ENCODE measurements at places on chromosomes 7 and 10.

DNA sequence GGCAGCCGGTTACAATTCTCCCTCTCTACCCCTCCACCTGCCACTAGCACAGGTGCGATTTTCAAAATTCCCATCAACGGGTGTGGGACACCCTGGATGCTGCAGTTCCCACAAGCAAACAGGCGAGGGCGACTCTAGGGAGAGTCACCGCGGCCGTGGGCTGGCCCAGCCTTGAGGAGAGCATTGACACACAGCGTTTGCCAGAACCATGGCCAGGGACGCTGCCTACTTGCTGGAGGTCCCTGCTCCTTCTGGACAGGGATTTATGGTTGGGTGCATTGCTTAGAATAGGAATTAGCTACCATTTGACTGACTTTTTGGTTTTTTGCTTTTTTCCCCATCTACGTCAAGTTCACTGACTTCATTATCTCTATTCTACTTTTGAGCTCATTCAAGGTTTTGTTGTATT lies 19.0 kb upstream of the CLDN4 start:
- peak; percentile 43 for DNase-seq

GRCh38 chr10:69716711-69717560 lies 84.8 kb upstream of the COL13A1 start:
- DNase-seq: peak; percentile 39

- DNase-seq: no peak
These were observed 588.6 kb upstream of the MKI67 start for GRCh38 chr10:128714644-128715415.

GRCh38 chr7:5467645-5468044 lies 44.0 kb upstream of the TNRC18 start:
- DNase-seq: no peak

DNA sequence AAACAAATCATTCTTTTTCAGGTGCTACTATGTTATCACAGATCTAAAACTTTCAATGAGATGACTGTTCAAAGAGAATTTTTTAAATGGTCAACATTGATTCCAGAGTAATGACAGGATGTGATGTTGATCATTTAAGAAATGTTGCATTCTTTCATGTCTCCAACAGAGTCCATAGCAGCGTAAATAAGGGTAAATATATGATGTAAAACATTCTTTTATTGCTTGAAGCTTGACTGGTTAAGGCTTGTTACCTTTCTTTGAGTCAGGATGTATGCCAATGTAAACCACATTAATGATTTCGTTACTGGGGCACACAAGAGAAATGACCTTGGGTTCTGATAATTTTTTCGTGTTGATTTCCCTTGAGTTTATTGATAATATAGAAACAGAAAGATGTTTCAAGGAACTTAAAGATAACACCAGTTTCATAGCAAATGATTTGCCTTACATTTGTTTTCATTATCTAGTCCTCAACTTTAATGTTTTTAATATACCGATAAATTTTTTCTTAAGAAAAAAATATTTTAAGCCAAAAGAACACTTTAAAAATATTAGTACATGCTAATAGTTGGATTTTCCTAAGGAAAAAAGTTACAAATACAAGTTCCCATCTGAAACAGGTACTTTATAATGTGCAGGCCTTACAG lies 3.5 kb downstream of the STK17A start:
- no peak for DNase-seq

DNA sequence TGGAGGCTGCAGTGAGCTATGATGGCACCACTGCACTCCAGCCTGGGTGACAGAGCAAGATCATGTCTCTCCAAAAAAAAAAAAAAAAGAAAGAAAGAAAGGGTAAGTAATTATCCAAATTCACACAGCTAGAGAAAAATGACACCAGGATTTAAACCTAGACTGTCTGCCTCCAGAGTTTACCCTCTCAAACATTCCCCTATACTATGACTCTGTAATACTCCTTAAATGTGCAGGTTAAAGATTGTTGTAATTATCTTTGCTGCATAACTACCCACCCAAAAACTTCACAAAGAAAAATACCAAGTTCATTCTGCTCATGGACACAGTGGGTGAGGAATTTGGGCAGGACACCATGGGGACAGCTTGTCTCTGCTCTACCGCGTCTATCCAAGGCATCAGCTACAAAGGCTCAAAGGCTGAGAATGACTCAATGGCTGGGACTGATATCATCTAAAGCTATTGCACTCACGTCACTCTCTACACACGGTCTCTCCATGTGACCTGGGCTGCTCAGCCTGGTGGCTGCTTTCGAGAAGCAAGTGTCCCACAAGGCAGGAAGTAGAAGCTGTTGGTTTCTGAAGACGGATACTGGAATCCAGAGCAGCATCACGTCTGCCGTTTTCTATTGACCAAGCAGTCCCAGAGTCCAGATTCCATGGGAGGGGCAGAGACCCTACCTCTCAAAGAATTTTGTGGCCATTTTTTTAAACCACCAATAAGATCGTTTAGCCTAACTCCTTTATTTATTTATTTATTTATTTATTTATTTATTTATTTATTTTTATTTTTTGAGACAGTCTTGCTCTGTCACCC lies 185.7 kb upstream of the AUTS2 start:
- DNase-seq: peak; percentile 7

DNA sequence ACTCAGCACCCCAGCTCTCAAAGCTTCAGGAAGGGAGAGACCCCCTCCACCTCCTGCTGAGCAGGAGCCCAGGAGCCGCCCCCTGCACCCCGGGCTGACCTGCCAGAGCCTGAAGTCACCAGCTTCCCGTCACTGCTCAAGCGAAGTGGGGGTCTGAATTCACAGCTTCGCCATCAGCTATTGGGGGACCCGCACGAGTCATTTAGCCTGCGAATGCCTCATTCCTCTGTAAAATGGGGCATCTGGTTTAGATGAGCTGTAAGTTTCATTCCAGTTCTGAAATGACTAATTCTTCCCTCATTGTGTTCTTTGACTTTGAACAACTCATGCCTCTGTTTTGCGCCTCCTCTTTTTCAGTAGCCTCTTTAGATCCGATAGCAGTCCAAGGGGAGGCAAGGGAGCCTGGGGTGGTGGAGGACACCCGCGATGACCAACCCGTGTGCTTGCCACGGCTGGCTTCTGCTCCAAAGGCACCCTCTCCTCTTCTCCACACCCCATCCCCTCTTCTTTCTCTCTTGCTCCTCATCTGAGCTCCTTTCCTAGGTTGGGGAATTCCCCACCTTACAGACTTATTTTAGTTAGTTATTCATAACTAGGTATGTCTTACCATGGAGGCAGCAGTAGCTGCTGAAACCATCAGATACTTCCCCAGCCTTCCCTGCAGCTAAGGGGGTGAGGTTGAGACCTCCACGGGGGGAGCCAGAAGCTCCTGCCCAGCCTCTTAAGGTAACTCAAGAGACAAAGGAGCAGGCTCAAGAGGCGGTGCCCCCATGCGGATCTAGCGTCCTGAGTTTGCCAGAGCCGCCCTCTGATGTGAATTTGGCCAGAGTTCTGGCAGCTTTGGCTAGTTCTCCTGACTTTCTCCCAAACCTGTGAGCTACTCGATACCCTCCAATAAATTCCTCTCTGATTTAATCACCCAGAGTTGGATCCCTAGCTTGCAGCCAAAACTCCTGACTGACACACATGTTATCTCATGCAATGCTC lies 47.7 kb downstream of the RBM17 start:
- DNase-seq: peak; percentile 54

DNA sequence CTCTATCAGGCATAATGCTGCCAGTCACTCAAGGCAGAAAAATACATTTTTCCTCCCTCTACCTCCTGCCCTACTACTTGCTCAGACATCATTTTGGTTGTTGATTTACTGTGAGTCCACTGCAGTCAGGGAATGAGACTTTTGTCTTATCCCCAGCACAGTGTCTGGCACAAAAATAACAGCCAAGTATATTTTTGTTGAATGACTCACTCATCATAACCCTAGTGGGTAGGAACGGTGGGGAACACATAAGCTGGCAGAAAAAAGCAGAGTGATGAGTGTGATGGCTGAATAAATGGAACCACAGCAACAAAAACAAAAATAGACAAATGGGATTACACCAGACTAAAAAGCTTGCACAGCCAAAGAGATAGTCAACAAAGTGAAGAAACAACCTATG lies 65.8 kb upstream of the LAMB4 start:
- DNase-seq: peak; percentile 11

GRCh38 chr10:52437205-52437646 lies 123.1 kb downstream of the DKK1 start:
- no peak for DNase-seq

DNA sequence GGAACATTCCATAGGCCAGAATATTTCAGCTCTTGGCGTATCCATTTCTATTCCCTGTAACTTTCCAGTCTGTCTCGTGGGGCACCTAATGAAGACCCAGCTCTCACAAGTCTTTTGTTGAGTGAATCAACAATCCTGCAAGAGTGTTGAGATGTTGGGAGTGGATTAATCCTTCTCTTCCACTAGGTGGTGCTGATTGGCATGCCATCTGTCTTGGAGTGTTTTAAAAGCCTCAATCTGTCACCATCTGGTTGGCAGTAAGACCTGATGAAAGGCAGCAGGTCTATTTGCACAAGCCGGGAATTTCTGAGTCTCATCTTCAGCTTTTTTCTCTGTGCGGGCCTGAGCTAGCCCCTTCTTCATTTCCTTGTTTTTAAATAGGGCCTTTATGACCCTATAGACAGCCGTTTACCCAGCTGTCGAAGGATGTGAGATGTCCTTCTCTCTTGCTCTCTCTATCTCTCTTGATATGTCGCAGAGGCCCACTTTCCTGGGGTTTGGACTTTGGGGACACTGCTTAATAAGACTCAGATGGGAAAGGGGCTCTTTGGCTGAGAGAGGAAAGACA lies 180.5 kb downstream of the ZNF365 start:
- peak; percentile 41 for DNase-seq

DNA sequence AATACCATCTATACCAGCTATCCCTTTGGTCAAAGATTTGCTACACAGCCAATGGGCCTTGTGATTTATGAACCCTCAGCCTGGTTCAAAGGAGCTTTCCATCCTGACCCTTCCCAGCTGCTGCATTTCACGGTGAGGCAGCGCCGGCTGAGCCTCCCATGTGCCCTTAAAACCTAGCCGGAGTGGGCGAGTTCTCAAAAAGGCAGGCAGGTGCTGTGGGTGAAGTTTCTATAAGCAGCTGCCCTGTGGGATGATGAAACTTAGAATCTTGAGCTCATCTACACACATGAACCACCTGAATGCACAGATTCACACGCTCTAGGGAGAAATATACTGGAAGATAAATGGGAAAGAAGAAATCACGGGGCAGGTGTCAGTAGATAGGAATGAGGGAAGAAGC lies 224.7 kb downstream of the MLLT10 start:
- no peak for DNase-seq

DNA sequence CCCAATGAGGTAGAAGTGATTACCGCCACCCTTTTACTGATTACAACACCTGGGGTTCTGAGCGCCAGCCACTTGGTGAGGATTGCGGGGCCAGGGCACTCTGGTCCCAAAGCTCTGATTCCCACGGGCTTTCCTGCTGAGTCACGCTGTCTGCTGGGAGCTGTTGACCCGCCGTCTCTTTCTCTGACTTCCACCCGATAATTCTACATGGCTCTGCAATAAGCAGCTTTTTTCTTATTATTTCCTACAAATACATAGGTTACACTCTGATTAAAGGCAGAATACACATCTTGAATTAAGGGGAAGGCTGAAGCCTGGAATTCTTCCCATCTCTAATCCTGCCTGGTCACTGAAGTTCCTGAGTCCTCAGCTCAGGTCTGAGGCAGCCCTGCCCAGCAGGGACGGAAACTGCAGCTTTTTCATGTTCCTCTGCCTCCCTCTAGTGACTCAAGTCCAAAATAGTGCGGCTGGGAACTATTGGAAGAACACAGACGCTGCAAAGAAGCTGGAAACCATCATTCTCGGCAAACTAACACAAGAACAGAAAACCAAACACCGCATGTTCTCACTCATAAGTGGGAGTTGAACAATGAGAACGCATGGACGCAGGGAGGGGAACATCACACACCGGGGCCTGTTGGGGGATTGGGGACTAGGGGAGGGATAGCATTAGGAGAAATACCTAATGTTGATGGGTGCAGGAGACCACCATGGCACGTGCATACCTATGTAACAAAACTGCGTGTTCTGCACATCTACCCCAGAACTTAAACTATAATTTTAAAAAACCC lies 178.3 kb downstream of the PRKCQ start:
- peak; percentile 85 for DNase-seq

DNA sequence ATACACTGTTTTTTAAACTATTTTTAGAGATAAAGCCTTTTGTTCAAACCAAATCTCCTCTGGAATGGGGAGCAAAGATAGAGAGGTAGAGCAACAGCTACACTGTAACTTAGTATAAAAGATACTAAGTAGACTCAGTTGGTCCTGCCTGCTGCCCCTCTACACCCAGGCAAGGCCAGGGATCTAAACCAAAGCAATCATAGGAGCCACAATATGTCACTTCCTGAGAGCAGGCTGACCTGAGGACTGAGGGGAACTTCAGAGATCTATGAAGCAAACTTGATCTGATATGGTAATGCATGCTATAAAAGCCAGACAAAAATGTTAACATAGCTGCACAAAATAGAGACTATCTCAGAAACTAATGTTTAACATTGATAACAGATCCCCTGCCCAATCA lies 7.0 kb upstream of the TRDMT1 start:
- no peak for DNase-seq

GRCh38 chr10:112434988-112435619 lies 11.6 kb downstream of the ZDHHC6 start:
- no peak for DNase-seq

DNA sequence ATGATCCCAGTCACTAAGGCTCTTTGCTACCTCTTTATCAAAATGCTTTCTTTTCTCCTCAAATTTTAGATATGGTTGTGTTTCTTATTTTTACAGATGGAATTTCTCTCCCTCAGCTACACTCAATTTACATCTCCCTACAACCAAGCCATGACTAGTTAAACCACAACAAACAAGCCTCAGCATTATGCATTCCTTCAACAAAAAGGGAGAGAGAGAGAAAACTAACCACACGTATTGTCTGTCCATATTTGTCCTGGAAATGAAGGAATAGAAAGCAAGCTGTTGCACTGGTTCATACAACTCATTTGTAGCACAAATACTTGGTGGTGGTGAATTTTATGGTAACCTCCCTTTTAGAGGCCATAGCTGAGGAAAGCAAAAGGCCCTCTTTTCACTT lies 286.4 kb downstream of the AHR start:
- DNase-seq: peak; percentile 11

GRCh38 chr10:119120413-119120867 lies 16.5 kb downstream of the DENND10 start:
- no peak for DNase-seq

GRCh38 chr10:86668297-86669165 lies at the start of gene LDB3:
Gene LDB3, plus strand, starts transcription at chr10:86668511. Its CDS starts 181 bp downstream, at chr10:86668692.
- peak; percentile 36 for DNase-seq

DNA sequence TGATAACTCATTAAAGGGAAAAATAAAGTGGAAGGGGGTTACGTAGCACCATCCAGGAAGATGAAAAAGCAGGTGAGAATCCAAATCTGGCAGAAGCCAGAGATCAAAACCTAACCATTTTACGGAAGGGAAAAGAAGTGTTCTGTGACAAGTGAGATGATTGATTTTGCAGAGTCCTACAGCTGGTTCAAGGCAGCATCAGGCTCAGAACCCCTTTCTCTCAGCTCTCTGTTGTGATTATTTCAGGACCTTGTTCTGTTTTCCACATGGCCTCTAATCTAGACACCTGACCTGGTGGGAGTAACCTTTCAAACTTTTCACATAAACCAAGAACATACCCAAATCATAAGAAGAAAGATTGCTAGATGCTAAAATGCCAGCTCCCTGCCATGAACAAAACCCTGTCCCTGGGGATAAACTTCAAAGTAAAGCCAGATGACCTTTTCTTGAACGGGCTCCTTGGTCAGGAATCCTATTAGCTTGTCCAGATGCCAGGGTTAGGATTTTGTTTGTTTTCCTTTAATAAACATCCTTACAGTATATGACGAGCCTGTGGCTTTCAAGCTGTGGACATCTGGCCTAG lies 5.9 kb downstream of the DUSP5 start:
- DNase-seq: no peak

- no peak for DNase-seq
These were observed 147.7 kb downstream of the UBE2H start for GRCh38 chr7:129804890-129805719.
